ENCODE measurements at places on chromosomes 11 and 22.

DNA sequence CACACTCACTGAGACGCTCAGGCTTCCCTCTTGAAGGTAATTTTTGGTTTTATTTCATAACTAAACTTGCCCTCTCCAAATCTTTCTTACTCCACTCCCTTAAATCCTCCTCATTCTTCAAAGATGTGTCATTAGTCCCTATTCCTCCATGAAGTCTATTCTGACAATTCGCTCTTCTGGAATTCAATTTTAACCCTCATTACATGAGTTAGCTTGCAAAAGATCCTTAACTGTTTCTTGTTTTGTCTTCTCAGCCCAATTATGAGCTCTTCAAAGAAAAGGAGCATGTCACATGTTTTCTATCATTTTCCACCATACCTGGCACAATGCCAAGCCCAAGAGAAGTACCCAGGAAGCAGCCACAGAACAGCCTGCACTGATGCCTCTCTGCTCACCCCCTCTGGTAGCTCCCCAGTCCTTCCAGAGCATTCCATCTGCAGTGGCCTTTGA, 13.0 kb downstream of the GALNT18 start:
- DNase-seq: no peak

DNA sequence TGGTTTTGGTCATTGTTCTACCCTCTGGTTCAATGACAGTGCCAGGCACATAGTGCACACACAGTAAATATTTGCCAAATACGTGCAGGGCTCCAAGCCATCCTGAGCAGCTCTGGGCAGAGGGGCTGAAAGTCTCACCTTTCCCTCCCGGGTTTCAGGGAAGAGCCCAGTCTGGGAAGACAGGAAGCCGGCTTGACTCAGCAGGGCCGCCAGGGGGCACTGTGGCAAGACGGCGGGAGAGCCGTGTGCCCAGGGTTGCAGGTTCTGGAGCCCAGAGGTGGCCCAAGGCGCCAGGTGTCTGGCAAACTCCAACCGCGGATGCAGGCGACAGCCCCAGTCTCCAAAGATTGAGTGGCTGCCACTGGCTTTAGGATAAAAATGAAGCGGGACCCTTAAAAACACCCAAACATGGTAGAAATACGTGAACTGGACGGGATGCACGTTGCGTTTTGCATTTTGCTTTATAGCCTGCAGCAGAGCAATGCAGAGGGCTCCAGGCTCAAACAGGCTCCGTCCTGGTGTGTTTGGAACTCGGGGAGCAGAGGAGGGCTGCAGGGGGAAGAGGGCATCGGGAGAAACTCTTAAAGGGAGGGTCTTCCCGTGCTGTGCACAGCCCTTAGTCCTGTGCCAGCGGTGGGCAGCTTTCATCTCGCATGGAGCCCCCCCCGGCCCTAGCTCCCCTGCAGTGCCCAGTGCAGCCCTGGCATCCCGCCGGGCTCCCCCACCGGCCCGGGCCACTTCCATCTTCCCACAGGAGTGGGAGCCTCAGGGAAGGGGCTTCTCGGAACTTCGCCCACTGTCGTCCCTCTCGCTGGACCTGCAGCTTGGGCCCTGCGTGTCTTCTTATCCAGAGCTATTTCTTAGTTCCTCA, 10.7 kb downstream of the KRTAP5-5 start:
- DNase-seq: peak; percentile 96

GRCh38 chr22:48098921-48099245, 1336.4 kb downstream of the TBC1D22A start:
- DNase-seq: no peak

- DNase-seq: no peak
Observed at GRCh38 chr11:70651031-70651430, 252.7 kb downstream of the CTTN start.

GRCh38 chr11:11786234-11786633, 55.5 kb upstream of the USP47 start:
- DNase-seq: no peak

- no peak for DNase-seq
Observed at GRCh38 chr22:20616451-20617043, 109.1 kb downstream of the MED15 start.

- DNase-seq: no peak
Observed at GRCh38 chr11:119970555-119971304, 167.2 kb downstream of the TRIM29 start.

Data from iPS-NIHi11 (cell line).